ENCODE measurements at places on chromosomes 11 and 22.
A peak's percentile ranks its signal among the peaks of the same experiment; 100 is the strongest.

GRCh38 chr11:126345283-126345682 lies 10.2 kb upstream of the ST3GAL4 start:
- DNase-seq: no peak

GRCh38 chr11:125393331-125393730 lies 102.7 kb downstream of the FEZ1 start:
- DNase-seq: no peak

DNA sequence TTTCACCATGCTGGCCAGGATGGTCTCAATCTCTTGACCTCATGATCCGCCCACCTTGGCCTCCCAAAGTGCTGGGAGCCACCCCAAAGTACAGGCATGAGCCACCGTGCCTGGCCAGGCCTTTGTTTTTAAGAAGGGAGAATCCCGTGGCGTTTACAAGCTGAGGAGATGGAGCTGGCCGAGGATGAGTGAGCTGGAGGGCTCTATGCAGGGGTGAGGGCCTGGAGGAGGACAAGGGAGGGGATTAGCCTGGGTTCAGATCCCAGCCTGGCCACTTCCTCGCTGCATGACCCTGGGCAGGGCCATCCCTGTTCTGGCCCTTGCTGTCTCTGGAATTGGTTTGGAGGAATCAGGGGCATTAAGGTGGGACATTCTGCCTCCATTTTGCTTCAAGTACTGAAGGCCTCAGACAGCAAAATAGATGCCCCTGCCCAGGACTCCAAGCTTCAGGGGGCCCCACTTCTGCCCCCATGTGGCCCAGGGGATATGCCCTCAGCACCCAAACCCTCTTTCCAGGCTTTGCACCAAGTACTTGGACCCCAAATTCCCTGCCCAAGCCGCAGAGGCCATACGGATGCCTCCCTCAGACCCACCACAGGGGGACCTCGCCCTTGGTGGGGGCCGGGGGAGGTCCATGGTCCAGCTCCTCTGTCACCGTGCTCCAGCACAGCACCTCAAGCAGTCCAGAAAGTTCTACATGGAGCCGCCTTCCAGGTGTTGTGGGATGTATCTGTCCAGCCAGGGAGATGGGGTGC lies 12.1 kb upstream of the LRP5 start:
- no peak for DNase-seq

DNA sequence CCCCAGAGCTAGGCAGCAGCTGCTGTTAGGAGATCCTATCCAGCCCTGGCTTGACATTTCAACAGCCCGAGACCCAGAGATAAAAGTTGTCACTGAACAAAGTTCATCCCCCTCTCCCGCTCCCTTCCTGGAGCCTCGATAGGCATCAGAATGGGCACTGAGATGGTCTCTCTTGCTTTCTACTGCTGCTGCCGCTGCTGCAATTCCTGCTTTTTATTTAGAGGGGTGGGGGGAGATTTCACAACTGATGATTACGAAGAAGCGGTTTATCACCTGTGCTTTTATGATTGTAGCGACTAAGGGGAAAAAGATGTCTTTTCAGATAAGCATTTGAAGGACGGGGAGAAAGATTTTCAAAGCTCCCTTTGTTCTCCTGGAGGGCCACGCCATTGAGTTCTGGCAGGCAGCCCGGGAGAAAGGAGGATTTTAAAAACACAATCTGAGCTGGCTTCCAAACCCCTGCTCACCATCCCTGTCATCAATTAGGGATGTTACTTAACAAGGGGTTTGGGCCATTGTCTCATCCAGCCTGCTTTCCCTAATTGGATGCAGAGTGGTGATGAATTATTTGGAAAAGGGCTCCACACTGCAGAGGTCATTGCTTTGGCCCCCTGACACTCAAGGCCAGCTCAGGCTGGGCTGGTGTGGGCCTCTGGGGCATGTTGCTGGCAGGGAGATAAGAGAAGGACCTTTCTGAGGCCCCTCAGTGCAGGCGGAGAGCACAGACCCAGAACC lies 344.7 kb downstream of the BUD13 start:
- DNase-seq: no peak

GRCh38 chr11:111733016-111733415 lies 33.2 kb downstream of the PPP2R1B start:
- DNase-seq: no peak

GRCh38 chr11:128943428-128943976 lies 831 bp upstream of the TP53AIP1 start:
- no peak for DNase-seq

- no peak for DNase-seq
Measured at GRCh38 chr11:60455531-60456042, at the start of gene MS4A1. TSS of gene MS4A1 (plus strand) at chr11:60455847. CDS start at chr11:60462375, 6,528 bp downstream.

- DNase-seq: no peak
Measured at GRCh38 chr11:2758751-2759150, 59.0 kb upstream of the KCNQ1OT1 start.

DNA sequence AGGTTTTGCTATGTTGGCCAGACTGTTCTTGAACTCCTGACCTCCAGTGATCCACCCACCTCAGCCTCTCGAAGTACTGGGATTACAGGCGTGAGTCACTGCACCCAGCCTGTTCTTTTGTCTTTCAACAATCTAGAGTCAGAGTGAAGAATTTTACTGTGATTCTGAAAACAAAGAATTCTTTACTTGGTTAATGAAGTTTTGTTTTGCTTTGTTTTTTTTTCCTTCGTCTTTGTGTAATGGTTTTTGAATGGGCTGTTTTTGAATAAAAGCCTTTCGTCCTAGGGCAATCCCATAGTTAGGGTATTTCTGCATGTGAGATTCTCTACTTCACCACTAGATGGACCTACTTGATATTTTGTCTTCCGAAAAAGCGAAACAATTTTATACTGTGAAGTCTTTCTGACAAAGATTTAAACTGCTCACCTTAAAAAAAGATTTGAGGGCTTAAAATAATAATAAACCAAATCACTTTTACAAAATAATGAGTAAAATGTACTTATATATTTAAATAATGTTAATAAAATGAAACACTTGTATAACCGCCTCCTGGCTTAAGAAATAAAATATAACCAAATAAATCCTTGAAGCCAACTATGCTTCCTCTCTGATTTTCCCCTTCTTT lies 43.4 kb upstream of the SC5D start:
- no peak for DNase-seq

DNA sequence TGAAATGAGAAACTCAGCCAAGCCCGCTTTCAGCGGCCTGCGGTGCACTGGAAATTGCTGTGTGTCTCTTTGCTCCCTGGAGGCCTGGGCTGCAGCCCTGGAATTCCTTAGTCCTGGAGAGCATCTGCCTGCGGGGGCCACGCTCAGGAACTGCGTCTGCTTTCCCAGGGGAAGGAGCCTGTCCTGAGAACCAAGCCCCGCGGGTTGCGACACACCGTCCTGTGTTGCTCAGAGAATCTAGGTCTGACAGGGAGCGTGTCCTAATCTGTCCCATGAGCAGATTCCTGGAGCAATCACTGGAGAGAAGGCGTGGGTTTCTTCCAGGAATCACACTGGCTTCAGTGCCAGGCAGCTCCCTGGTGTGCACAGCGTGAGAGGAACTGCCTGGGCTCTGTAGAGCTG lies 708.1 kb downstream of the BRD1 start:
- no peak for DNase-seq

- DNase-seq: no peak
Measured at GRCh38 chr11:61761440-61762222, 9.2 kb downstream of the MYRF start.

DNA sequence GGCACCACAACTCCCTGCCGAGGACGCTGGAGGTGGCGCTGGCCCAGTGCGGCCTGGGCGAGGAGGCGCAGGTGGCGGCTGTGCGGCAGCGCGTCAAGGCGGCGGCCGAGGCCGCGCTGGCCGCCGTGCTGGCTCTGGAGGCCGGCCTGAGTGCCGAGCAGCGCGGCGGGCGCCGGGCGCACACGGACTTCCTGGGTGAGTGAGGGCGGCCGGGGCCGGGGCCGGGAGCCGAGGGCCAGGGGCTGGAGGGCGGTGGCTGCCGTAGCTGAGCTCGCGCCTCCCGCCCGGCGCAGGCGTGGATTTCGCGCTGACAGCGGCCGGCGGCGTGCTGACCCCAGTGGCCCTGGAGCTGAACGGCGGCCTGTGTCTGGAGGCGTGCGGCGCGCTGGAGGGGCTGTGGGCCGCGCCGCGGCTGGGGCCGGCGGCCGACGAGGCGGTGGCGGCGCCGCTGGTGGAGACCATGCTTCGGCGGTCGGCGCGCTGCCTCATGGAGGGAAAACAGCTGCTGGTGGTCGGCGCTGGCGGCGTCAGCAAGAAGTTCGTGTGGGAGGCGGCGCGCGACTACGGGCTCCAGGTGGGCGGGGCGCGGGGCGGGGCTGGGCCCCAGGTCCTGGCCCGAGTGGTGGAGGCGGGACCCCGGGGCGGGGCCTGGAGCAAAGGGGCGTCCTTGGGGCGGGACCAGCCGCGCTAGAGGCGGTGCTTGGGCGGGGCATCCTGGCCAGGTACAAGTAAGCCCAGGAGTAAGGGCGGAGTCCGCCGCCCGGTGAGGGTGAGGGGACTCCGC lies 5.4 kb downstream of the CARNS1 start:
- DNase-seq: peak; percentile 98

GRCh38 chr22:38318792-38319773 lies 1.9 kb upstream of the CSNK1E start:
- no peak for DNase-seq
